ENCODE measurements at places on chromosomes 3 and 15.

DNA sequence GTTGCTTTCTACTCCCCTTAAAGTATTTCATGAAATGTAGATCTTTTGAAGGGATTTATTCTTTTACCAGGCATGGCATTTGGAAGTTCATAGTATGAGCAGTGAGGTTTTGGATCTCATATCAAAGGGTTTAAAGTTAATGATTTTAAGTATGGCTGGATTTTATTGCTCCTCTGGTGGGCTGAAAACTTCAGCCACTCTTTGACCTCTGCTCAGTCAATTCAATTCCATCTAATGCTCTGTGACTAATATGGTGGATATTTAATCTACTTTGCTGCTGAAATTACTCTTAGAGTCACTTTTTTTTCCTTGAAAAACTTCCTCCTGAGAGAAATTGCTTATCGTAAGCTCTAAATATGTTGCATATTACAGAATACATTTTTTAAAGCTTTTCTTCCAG lies 218.6 kb downstream of the NR2F2 start:
- DNase-seq = no peak

DNA sequence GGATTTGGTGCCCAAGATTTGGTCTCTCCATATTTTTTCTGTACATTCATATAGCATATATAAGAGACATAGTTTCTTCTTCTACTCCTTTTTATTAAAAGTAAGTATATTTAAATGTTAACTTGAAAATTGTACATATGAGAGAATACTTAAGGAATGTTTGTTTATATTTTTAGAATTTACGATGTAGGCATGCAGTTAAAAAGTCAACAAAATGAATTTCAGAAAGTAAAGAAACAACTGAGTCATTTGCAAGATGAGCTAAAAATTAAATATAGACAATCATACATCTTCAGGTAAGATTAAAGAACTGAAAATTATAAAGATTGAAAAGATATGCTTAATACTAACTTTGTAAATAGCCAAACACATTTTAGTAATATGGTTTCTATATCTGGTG lies 94.2 kb downstream of the LEKR1 start:
- DNase-seq = no peak

- no peak for DNase-seq
Observed at GRCh38 chr3:194910414-194910984, 224.8 kb downstream of the FAM43A start.

GRCh38 chr3:14761866-14762265 lies 56.9 kb upstream of the FGD5 start:
- no peak for DNase-seq

DNA sequence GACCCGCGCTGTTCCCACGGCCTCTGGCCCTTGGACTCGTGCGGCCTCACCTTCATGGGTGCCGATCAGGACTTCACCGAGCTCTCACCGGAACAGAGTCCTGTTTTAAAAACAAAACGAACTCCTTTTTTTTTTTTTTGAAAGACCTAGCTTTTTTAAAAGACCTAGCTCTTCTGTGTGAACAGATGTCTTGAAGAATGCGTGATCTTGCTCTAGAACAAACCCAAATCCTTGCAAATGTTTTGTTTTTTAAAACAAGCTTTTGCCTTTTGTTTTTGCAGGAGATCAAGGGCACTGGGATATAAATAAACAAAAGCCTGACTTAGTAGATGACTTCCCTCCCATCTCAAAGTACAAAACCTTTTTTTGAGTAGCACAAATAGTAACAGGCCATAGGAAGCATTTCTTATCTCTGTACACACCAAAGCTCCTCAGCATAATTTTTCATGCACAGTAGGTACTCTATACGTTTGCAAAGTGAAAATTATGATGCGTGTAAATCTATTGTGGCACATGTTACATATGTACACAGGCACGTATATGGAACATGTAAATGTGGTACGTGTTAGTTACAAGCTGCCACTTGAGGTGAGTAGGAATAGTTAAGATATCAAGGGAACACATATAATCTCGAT lies 1.1 kb upstream of the MSL2 start:
- DNase-seq = peak; percentile 17

DNA sequence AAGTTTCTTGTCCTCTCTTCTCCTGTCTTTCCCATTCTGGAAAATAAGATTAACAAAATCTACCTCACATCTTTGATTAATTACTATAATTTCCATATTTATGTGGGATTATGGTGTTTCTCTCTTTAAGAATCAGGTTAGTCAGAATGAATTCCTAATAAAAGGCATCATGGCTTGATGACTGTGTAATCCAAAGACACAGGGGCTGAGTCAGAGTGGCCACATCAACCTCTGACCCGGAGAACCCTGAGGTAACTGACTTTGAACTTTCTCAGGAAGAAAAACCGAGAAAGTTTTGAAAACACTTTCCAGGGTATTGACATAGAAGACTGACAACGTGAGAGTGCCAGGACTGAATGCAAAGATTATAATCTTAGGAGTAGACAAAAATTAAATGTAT lies 170.3 kb upstream of the MCTP2 start:
- no peak for DNase-seq

DNA sequence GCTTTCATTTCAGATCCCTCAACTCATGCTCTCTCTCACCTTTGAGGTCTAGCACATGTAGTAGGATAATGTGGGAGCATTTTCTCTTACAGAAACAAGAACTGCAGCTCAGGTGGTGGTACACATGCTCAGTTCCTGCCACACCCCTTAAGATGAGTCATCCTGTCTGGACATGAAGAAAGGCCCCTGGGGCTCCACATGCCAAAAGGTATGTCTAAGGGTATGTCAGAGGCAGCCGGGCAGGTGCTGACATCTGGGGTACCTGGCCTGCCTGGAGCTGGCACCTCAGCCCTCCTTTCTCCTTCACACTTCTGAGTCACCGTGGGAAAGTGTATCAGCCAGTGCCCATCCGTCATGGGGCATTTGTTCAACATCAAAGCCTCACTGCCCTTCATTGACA lies 209.9 kb downstream of the OCA2 start:
- no peak for DNase-seq

DNA sequence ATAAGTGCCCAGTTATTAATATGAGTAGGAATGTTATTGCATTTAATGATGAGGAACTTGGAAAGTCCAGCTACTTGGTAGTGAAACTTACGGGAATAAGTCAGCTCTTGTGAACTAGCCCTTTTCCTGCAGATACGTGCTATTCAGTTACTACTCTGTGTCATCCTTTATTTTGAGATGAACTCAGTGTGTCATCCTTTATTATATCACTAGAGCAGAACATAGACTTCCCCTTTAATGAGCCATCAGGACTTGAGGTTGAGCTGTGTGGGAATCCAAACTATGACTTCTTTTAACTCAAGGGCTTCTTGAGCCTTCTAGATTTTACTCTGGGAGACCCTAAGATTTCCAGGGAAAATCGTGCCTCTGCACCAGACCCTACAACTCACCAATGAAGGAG lies 3.6 kb downstream of the ACTC1 start:
- no peak for DNase-seq

DNA sequence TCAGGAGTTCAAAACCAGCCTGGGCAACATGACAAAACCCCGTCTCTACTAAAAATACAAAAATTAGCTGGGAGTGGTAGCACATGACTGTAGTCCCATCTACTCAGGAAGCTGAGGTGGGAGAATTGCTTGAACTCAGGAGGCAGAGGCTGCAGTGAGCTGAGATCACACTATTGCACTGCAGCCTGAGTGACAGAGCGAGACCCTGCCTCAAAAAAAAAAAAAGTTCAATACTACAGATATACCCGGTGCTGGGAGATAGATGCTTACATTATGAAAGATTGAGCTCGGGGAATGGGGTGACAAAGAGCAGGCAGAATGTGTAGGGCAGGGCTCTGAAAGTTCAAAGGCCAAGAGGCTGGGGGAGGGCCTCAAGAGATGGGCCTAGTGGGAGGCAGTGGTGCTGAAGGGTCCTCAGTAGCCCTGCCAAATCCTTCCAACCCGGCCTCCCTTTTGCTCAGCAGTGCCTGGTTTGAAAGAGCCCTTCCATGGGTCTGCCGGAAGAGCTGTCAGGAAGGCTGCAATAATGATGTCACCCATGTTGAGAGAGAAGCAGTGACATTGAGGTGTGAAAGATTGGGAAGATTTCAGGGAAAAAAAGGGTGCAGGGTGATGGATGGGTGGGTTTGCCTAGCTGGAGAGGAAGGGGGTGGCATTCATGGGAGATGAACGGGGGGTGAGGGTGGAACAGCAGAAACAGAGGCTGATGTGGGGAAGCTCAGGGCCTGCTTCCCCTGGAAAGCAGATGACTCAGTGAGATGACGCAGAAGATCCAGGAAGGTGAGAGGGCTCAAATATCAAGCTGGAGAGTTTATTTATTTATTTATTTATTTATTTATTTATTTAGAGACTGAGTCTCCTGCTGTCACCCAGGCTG lies 20.0 kb upstream of the IREB2 start:
- DNase-seq = peak; percentile 78

DNA sequence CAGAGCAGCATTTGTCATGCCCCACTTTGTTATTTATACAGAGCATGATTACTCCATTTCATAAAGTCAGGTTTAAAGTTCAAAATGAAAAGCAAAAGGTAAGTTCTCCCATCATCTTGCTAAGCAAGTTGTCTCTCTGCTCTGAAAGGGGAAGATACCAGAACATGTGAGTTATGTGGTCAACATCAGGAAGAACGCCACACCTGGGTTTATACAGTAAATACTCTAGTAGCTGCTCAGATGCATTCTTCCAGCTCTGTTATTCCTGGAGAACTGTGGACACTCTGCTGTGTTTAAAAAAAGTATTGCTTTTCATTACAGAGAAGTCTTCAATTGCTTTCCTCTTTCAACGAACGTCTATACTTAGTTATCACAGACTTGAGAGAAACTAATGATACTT lies 145.7 kb downstream of the PLCL2 start:
- no peak for DNase-seq

DNA sequence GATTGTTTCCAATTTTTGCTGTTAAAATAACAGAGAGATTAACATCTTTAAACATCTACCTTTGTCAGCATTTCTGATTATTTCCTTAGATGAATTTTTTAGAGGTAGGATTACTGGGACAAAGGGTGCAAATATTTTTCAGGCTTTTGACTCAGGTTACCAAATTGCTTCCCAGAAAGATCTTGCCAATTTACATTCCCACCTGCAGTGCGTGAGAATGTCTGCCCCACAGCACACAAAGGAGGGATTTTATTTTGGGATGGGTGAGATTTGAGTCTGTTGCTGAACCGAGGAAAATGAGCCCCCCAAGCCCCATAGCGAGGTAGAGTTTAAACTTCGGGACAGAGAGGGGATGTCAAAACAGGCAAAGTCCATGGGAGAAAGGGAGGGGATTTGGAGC lies 25.9 kb upstream of the RNU6-1 start:
- no peak for DNase-seq

DNA sequence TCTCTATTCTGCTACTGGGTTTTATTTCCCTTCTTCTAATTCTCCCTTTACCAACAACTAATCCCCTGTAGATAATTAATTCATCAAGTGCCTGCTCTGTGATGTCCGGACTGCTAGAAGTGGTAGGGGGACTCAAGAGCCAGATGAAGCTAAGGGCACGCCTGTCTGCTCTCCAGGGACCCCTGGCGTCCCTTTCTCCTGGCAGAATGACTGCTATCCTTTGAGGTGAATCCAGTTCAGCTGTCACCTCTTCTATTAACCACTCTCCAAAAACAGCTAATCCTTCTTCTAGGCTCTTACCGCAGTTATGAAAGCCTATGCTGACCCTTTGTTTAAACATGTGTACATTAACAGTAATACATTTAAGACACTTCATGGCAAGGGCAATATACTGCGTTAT lies 1.4 kb upstream of the CHRNA7 start:
- DNase-seq = no peak

GRCh38 chr3:67357610-67358458 lies 296.6 kb downstream of the SUCLG2 start:
- DNase-seq = peak; percentile 30

GRCh38 chr3:66592016-66592761 lies 91.4 kb upstream of the LRIG1 start:
- DNase-seq = no peak

GRCh38 chr3:39104961-39105686 lies 2.3 kb downstream of the GORASP1 start:
- no peak for DNase-seq

- DNase-seq = peak; percentile 63
Observed at GRCh38 chr15:74768771-74769342, 13.0 kb upstream of the CSK start.

GRCh38 chr3:25468866-25469319 lies 40.8 kb downstream of the RARB start:
- DNase-seq = peak; percentile 8

DNA sequence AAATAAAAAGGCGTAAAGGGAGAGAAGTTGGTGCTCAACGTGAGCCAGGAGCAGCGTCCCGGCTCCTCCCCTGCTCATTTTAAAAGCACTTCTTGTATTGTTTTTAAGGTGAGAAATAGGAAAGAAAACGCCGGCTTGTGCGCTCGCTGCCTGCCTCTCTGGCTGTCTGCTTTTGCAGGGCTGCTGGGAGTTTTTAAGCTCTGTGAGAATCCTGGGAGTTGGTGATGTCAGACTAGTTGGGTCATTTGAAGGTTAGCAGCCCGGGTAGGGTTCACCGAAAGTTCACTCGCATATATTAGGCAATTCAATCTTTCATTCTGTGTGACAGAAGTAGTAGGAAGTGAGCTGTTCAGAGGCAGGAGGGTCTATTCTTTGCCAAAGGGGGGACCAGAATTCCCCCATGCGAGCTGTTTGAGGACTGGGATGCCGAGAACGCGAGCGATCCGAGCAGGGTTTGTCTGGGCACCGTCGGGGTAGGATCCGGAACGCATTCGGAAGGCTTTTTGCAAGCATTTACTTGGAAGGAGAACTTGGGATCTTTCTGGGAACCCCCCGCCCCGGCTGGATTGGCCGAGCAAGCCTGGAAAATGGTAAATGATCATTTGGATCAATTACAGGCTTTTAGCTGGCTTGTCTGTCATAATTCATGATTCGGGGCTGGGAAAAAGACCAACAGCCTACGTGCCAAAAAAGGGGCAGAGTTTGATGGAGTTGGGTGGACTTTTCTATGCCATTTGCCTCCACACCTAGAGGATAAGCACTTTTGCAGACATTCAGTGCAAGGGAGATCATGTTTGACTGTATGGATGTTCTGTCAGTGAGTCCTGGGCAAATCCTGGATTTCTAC lies at the start of gene RARB:
Gene RARB (plus strand): TSS at position 322 of the 847 bp plus-strand sequence. CDS start 469 bp downstream, at position 791.
- DNase-seq = peak; percentile 76

DNA sequence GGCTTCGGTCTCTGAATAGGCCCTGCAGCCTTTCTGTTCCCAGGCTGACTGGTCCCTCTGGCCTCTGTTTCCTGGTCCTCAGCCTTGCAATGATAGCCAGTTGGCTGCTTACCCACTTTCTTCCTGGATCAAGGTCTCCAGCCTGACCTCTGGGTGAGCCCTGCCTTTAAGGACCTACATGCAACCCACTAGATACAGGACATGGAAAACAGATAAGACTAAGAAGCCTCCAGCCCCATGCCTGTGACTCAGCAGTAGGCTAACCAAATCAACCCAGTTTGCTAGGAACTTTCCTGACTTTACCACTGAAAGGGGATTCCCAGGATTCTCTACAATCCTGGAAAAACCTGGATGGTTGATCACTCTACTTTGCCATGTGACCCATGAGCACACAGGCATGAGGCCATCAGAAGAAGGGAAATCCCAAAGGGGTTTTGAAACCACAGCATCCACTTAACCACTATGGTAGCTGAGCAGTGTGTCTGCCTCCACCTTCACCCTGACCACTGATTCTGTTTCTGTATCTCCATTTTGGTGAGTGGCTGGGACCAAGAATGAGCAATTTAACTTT lies 188.1 kb downstream of the CHST2 start:
- DNase-seq = no peak

GRCh38 chr3:127077068-127077467 lies 94.2 kb downstream of the PLXNA1 start:
- DNase-seq = no peak

- no peak for DNase-seq
Observed at GRCh38 chr3:40582401-40583027, 57.8 kb downstream of the ZNF621 start.

GRCh38 chr15:94586099-94586498 lies 354.7 kb downstream of the MCTP2 start:
- no peak for DNase-seq
